ENCODE measurements at places on chromosomes 4 and X.
A peak's percentile ranks its signal among the peaks of the same experiment; 100 is the strongest.

GRCh38 chr4:98514741-98515469, 143.5 kb downstream of the TSPAN5 start:
- no peak for DNase-seq

- DNase-seq, result no peak
These were observed 14.9 kb downstream of the VBP1 start for GRCh38 chrX:155231163-155231562.

DNA sequence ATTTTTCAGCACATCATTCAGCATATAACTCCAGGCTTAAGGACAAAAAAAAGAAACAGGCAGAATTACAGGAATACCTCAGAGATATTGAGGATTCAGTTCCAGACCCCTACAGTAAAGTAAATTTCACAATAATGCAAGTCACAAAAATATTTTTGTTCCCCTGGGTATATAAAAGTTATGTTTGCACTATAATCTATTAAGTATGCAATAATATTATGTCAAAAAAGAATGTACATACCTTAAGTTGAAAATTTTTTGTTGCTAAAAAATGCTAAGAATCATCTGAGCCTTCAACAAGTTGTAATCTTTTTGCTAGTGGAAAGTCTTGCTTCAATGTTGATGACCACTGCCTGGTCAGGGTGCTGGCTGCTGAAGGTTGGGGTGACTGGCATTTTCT, 2532.5 kb downstream of the ARAP2 start:
- no peak for DNase-seq

DNA sequence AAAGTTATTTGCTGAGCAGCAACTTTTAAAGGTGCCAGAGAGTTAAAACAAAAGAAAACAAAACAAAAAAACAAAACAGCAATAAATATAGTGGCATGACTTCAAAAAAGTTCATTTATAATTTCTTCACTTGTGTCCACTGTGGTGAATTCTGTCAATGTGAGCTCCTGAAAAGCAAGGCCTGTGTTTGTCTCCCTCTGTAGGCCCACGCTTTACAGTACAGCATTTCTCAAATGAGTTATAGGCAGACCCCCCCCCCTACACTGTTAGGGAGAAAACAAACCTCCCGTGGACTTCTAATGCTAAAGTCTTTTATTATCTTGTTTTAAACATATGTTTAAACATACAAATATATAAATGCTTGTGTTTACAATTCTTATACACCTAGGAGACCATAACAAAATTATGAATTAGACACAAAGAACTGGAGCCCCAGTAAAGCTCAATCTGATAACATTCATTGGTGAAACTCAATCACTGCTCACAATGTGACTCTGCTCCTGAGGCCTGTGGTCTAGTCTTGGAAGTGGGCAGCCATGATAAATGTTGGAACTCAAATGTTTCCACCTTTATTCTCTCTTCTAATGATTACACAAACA, 47.0 kb upstream of the SCOC start:
- peak; percentile 37 for DNase-seq

DNA sequence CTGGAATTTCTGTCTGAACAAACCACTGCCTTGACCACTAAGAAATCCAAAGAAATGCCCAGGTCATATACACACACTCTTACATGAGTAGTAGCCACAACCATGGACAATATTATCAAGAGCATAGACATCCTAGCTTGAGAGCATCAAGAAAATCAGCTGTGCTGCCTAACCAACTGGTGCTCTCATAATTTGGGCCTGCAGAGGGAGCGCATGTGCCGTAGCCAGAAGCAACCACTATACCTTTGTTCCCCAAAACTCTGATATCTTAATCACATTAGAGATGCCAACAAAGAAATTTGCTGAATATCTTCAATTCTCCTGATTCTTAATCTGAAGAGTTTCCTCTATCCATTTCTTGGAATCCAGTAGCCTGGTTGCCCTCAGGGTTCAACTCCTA, 163.6 kb downstream of the ZNF674 start:
- no peak for DNase-seq
